Activated T-cell treated with anti-CD3 and anti-CD28 coated beads, Interleukin-2, amount 50 U/mL, for 48 hours (primary cell): ENCODE measurements at places on chromosomes 4 and X.

GRCh38 chr4:24603343-24603742 lies 19.0 kb upstream of the DHX15 start:
- no peak for DNase-seq

DNA sequence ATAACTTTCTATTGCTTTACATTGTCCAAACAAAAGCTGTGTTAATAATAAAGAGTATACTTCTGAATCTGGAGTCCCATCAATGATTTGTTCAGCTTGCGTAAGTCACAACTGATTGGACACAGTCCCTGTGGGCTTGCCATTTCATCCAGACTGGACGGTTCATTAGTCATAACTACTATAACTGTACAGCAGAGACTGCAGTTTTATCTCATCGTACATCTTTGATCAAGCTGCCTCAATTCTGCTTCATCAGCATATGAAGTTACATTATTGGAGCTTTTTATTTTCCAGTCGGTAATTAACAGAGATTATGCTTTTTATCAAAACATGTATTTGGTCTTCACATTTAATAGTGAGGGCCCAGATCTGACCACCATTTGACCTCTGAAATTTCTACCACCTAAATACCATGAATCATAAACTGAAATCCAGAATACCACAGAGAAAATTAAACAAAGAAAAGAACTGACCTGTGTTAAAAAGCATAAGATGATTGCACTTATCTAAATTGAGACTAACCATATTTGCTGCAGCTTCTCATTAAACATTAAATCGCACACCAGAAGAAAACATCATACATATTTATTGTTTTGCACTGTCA lies 12.5 kb upstream of the MAB21L2 start:
- DNase-seq, result no peak

DNA sequence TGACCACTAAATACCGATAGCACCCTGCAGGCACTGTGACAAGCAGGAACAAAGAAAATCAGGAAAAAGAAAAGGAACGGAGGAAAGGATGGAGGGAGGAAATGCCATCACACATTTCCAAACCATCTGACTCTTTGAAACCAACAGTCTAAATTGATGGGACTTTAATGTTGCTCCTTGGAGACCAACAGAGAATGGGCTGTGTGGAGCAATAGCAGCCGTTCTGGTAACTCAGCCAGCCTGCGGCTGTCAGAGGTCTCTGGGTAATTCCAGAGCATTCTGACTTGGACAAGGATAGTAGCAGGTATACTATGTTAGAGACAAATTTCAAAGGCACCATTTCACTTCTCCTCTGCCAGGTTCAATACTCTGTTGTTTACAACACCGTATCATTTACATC lies 18.0 kb downstream of the PARM1 start:
- no peak for DNase-seq

DNA sequence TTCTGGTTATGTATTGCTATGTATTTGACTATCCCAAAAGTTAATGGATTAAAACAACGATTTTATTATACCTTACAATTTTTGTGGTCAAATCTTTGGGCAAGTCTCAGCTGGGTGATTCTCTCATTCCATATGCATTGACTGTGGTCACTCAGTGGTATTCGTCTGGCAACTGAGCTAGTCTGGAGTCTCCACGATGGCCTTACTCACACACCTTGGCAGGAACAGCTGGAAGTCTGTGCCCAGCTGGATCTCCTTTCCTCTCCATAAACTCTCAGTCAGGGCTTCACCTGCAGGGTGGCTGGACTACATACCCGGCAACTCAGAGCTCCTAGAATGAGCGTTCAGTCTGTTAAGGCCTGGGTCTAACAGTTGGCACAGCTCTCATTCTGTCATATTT lies 141.1 kb upstream of the WDFY3 start:
- DNase-seq, result no peak
